ENCODE measurements at places on chromosomes 2 and 18.

DNA sequence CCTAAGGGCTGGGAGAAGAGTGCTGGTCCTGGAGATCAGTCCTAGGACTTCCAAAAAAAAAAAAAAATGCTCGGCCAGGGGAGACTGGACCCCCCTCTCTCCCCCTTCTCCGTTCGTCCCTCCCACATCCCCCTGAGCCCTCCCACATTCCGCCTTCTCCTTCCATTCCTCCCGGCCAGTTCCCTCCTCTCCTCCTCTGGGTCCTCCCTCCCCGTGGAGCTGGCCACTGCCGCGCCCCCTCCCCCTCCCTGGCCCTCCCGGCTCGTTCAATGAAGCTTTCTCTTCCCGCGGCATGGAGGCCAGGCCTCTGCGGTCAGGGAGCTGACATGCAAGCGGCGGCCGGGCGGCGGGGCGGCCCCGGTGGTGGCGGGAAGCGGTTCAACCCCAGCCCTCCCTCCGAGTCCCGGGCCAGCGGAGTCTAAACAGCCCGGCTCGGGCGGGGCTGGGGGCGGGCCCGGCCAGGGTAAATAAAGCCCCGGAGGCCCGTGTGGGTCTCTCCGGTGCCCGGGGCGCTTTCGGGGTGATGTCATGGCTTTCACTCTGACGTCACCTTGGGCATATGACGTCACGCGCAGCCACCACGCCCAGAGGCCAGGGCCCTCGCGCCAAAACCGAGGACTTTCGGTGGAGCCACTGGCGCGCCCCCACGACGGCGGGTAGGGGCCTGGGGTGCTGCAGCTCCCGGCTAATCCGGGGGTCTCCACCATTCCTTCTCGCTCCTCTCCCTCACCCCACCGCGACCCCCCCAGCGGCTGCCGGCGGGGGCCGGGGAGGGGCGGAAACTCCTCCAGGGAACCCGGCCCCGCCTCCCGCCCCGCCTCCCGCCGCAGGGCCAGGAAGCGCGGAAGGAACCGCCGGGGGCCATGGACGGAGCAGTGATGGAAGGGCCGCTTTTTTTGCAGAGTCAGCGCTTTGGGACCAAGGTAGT, at the start of the genes DOK1 and LOXL3:
DOK1 (plus strand) TSS at position 829 of the 928 bp plus-strand sequence; CDS start at position 864, 35 bp downstream.
LOXL3 (minus strand) TSS at position 51 of the 928 bp plus-strand sequence. CDS start 1,308 bp downstream, outside the sequence.
- DNase-seq: peak; percentile 88

- DNase-seq: no peak
These were observed 12.0 kb upstream of the PAX3 start for GRCh38 chr2:222310747-222311318.

GRCh38 chr2:151544449-151544848, 134.7 kb downstream of the RIF1 start:
- DNase-seq: no peak

GRCh38 chr2:218756599-218757377, 25.2 kb upstream of the CYP27A1 start:
- DNase-seq: no peak

DNA sequence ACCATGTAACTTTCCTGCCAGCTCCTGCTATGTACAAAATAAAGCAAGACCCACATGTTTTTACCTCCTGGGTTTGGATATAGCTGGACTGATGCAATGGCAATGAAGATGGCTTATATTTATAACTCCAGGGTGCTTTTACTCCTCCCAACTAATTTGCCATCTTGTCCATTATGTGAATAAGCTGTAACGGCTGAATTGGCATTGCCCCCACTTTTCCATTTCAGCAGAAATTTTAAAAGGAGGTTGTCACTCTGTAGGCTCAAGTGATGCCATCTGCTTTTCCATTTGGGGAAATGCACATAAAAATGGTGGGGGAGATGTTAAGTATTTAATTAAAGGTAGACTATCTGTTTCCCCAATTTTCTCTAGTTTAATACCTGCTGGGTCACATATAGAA, 345.5 kb downstream of the ERBB4 start:
- DNase-seq: no peak

- DNase-seq: no peak
These were observed 34.7 kb downstream of the TFPI start for GRCh38 chr2:187519419-187520120.

GRCh38 chr2:10497797-10498251, 49.7 kb upstream of the ODC1 start:
- DNase-seq: peak; percentile 49

- no peak for DNase-seq
These were observed 541.9 kb downstream of the TMX3 start for GRCh38 chr18:68172842-68173549.

GRCh38 chr18:47970664-47971531, 40.4 kb upstream of the SMAD2 start:
- no peak for DNase-seq
